ENCODE measurements at places on chromosomes 11 and 22.

DNA sequence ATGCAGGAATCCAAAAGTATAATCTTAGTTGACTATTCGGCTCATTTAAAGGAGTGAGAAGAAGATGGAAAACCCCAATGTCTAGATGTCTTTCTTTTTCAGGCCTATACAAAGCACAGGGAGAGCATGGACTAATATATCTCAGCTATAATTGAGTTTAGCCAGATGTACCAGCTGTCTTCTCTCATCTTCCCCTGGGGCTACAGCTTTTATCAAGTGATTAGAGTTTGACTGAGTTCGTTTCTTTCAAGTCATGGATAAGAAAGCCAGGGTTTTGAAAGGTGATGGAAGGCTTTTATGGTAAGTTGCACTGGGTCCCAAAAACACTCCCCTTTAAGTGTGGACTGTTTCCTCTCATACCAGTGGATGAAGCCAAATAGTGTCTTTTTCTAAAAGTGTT, 1172.8 kb upstream of the TENM4 start:
- DNase-seq = no peak

DNA sequence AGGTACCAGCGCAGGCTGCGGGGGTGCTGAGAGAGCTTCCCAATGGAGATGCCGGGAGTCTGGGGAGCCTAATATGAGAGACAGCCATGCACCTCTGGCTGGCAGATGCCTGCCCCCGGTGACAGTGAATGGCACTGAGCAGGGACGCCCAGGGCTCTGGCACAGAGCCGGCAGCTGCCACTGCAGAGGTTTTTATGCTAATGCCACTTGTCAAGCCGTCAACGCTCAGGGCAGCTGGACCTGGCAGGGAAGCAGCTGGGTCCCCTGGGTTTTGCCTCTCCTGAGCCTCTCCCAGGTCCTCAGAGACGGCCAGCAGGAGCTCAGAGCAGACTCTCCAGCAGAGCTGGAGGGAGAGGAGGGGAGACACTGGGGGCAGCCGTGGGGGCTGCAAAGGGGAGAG, 573.6 kb downstream of the BUD13 start:
- DNase-seq = no peak

DNA sequence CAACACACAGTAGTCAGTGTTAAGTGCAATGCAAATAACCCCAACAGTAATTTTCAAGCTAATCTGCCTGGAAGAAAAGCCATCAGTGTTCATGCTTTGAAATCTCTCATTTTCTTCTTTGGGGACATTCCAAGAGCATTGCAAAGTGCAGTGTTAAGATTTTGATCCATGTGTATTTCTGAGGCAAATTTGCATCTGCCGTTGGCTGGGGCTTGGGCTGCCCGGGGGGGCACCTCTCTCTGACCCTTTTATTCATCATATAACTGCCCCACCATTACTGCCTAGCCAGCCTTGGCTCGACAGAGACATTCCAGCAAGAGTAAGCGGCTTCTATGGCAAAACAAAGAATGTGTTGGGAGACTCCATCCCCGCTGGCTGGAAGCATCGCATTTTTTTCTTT, 483.5 kb downstream of the BRD1 start:
- no peak for DNase-seq

- DNase-seq = no peak
Measured at GRCh38 chr22:29195118-29195963, 10.4 kb upstream of the EMID1 start.

DNA sequence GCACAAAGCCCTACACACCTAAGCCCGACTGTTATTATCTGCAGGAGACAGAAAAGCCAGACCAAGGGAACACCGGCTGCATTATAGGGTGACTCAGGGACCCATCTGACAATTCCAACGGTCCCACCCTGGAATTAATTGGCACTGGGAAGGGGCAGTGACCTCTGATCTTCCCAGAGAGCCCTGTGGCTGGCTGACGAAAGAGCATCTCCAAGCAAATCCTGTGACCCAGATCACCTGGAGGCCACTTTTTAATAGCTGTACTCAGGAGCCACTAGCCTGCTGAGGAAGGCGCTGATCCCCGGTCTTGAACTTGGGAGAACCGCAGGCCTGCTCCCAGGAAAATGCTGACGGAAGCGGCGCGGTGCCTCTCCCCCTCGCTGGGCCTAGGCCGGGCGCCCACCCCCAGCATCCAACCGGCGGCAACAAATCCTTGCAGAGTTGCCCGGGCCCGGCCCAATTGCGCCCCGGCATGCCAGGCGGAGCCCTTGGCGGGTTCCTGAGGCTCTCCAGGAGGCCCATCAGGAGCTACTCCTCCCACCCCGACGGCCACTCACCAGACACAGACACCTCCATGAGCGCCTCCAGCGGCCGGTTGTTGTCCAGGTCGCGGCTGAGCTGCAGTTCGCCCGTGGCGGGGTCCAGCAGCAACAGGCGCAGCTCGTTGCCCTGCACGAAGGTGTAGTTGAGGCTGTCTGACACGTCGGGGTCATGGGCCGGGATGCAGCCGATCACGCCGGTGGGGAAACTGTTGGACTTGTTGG, 4.2 kb downstream of the CELSR1 start:
- no peak for DNase-seq

GRCh38 chr11:27615833-27616232, 84.4 kb downstream of the BDNF start:
- no peak for DNase-seq

DNA sequence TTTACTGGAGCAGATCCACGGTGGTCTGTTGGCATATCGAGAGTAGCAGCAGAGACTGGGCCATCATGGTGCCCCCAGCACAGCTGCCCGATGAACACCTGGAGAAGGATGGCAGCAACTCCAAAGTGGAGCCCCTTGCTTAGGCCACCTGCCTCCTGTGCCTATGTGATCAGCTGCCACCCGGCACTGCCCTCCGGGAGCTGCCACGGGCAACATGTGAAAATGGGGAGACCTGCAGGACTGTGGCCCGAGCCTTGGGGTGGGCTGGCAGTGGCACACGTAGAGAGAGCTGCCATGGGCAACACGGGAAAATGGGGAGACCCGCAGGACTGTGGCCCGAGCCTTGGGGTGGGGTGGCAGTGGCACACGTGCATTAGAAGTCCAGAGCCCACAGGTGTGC, 3.1 kb downstream of the FXYD2 start:
- no peak for DNase-seq

GRCh38 chr11:20022363-20023081, 137.8 kb downstream of the DBX1 start:
- no peak for DNase-seq

GRCh38 chr11:85619499-85619898, 7.6 kb downstream of the DLG2 start:
- no peak for DNase-seq

DNA sequence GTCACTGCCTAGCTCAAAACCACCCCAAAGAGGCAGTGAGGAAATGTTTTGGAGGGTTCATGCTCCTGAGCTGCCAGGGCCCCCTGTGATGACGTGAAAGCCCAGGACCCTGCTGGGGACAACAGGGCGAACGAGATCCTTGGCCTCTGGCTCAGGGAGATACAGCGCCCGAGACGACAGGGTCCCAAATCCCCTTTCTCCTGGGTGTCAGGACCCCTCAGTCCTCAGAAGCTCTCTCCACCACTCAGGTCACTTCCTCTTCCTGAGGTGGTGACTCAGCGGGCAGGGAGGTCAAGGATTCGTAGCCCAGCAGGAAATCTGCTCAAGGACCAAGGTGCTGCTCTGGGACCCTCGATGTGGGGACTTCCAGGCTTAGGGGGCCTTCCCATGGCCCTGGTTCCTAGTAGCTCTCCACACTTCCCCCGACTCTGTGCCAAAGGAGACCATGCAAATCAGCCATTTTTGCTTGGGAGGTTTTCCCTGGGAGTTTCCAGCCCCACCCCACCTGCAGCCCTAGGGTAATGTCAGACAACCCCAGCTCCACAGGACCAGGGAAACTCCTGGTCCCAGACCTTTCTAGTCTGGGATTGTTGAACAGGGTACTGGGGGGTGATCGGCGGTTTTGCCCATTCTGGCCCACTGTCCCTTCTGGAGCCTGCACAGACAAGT, 12.8 kb downstream of the BCL9L start:
- DNase-seq = no peak

DNA sequence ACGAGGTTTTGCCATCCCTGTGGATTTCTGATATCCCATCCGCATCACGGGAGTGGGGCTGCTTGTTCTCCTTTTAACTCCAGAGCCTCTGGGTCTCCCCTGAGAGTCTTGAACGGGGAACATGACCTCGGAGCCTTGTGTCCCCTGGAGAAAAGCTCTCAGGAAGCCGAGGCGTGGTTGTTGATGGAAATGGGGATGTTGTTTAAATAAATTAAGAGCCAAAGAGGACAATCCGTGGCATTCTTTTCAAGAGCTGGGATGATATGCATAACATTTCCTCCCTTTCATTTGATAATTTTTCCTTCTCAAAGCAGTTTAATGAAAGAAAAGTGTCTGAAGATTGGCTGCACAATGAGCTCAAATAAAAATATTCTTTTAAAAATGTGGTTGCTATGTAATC, 14.2 kb downstream of the TSPAN18 start:
- DNase-seq = no peak

DNA sequence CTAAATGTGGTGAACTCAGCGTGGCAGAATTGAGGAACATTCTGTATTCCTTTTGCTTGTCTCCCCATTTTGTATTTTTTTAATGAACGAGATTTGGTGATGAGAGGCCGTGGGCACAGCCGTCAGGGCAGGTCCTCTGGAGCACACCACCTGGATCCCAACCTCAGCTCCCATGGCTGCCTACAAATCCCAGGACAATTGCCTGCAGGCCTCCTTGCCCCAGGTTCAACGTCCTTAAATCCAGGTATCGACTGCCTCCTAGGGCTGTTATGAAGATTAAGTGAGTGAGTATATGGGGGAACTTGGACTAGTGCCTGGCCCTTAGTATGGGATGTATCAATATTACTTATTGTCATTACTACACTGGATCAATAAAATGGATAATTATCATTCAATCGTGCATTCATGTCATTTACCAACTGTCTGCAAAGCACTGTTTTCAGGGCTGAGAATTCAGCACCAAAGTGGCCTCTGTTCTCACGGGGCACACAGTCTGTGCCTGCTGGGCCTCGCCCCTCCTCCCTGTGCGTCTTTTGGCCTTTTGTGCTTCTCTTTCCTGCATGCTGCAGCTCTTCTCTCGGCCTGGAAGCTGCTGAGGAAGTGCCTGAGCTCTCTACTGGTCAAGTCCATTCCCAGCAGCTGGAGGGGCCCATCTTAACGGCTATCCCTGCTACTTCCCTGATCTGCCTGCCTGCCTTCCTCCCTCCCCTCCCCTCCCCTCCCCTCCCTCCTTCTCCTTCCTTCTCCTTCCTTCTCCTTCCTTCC, 1343.7 kb downstream of the BRD1 start:
- DNase-seq = no peak

GRCh38 chr11:12871788-12872321, 137.3 kb upstream of the RASSF10 start:
- DNase-seq = no peak

GRCh38 chr22:48254311-48254873, 1491.9 kb downstream of the TBC1D22A start:
- no peak for DNase-seq

DNA sequence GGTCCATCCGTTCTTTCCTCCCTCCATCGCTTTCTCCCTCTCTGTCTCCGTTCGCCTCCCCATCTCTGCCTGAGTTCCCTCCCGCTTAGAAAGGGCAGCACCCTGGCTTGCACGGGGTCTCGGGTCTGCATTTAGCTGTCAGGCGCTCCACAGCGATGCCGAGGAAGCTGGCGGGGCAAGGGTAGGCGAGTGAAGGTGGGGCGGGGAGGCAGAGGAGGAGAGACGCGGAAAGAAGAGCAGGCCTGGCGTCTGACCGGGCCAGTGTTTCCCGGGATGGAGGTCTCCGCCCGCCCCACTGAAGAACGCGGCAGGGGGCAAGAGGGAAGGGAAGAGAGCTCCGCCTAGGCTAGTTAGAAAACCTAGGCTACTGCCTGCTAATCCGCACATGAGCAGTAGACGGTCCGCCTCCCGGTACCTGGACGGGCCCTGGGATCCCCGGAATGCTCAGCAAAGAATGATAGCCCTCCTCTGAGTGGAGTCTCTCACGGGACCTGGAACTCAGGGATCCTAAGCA, 3922.5 kb upstream of the OR11H1 start:
- DNase-seq = no peak

DNA sequence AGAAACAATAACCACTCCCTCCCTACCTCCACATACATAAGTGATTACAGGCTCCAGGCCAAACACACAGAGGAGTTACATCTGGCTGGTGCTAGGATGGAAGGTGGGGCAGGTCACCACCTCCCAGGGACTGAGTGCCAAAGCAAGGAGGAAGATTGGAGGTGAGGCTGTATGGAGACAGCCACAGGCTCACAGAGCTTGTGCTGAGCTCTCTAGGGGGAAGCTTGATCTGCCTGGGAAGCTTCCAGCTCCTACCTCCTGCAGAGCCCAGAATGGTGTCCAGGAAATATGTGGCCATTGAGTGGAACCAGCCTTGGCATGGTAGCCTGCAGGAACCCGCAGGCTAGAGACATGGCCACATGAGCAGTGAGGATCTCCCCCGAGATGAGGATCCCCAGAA, 3.6 kb upstream of the MED15 start:
- DNase-seq = no peak

GRCh38 chr11:16902182-16902581, 112.0 kb downstream of the PLEKHA7 start:
- DNase-seq = no peak

DNA sequence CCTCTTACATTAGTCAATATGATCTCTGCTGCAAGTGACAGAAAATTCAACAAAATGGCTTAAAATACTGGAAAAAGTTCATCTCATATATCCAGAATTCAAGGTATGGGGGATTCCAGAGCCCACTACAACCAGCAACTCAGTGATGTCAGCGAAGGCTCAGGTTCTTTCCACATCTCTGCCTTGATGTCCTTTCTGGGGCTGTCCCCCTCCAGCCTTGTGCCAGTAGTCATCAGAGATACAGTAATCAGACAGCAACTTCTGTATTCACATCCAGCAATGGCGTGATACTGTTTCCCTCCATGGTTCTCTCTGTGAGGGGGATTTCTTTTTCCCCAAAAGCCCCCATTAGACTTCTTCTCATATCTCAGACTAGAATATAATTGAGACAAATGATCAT, 103.4 kb upstream of the USP47 start:
- DNase-seq = no peak

GRCh38 chr11:10375280-10375971, 70.6 kb downstream of the ADM start:
- peak; percentile 97 for DNase-seq

GRCh38 chr11:61844909-61845565, 16.9 kb downstream of the FADS2 start:
- no peak for DNase-seq

DNA sequence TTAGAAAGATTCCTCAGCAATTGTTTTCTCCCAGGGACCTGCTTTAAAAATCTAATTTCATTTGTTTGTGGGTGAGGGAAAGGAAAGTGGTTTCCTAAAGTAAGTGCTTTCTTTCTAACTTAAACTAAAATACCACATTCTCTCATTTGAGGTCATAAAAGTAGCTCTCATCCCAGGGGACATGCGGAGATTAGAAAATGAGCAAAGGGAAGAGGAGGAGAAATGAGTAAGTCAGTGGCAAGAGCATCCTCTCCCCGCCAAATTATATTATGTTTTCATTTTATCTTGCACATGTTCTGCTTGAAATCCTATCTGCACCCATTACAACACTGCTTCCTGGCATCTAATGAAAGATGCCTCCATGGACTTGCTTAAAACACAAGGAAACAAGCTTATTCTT, 191.4 kb downstream of the ARHGAP42 start:
- DNase-seq = peak; percentile 81

GRCh38 chr22:49048591-49048990, 779.1 kb downstream of the BRD1 start:
- DNase-seq = no peak

Measured in fibroblast of skin of left biceps (primary cell).